ENCODE measurements at places on chromosomes 16 and 17. TPM values are rescaled to one million over a fixed set of nuclear protein-coding genes. Genes with fewer than 3 reads are reported as not detected.

GRCh38 chr16:61791464-61791863 lies 244.8 kb downstream of the CDH8 start:
- no peak for DNase-seq

Gene OTOP3
- total RNA-seq: not detected

Gene RNF213
- total RNA-seq: 48.6 TPM

- DNase-seq: no peak
Observed at GRCh38 chr17:32523017-32523680, 36.4 kb downstream of the CDK5R1 start.

DNA sequence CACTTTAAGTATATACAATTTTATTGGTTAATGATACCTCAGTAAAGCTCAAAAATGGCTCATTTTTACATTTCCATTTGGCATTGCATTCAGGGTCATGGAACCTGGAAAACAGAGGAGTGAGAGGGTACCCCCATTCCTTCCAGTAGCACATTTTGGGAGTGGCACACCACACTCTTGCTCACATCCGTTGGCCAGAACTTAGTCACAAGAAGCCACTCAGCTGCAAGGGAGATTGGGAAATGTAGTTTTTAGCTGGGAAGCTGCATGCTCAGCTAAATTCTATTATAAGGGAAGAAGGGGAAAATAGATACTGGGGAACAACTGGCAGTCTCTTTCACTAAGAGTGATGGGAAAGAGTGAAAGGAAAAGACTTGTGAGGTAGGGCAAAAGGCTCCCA lies 102.5 kb upstream of the TMEM97 start:
- DNase-seq: no peak

GRCh38 chr16:69306031-69306430 lies 5.1 kb upstream of the VPS4A start:
- no peak for DNase-seq

DNA sequence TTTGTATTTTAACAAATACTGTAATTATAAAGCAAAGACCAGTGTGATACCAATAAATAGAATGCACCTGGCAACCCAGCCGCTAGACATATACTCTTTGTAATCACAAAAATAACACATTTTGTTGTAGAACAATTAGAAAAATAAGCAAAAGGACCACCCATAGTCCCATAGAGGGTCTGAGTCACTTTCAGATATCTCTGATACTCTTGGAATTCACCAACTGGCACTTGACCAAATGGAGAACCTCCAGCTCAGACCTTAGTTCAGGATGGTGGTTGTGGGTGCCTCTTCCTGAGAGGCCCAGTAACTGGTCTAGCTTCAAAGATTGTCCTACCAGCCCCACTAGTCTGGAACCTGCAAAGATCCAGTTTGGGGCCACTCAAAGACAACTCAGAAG lies 789 bp upstream of the TERF2 start:
- DNase-seq: no peak

Gene TERB1
- total RNA-seq: not detected

GRCh38 chr16:19710191-19710908 lies 7.7 kb downstream of the KNOP1 start:
- DNase-seq: no peak

DNA sequence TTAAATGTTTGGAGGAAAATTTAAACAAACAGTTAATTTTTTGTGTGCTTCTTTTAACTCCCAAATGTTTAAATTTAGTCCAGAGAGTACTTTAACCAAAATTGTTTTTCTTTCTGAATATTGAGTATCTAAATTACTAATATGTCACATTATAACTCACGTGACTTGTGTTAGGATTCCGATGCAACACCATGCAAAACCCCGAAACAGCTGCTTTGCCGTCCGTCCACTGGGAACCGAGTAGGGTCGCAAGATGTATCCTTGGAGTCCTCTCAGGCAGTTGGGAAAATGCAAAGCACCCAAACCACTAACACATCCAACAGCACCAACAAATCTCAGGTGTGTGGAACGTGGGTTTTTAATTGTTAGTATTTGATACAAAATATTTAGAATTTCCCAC lies 38.7 kb upstream of the ADCY7 start:
- no peak for DNase-seq

Gene ST6GALNAC1
- total RNA-seq: 1.7 TPM

DNA sequence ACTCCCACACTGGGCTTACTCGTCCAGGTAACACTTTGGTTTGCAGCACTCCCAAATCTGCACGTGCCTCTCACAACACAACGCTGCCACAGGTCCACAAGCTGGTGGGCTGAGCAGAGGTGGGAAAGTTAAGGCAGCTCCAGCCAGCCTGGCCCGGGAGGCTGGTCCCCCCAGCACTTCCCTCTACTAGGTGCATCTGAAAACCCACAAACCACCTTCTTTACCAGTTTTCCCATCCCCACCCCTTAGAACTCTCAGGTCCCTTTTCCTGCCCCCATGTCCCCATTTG lies 1.4 kb upstream of the GAA start:
- no peak for DNase-seq

- DNase-seq: no peak
Observed at GRCh38 chr16:80670170-80670865, 129.5 kb downstream of the DYNLRB2 start.

Data from heart left ventricle (tissue), 16 donors.